Esophagus squamous epithelium (tissue), 5 donors: ENCODE measurements at places on chromosomes 6 and 20.

DNA sequence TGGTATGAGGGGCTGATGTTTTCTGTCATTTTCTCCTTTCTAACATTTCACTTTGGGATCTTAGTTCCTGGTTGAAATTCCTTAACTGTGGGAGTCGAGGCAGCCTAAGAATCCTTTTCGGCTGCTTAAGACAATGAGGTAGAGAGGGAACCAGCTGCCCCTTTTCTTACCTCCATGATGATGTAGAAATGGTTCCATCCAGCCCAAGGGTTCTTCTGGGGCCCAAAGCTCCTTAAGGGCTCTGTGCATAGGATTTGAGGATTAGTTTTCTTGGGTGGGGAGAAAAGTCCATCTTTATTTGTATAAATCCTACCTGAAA, 33.5 kb downstream of the SYNJ2 start:
- no peak for DNase-seq

DNA sequence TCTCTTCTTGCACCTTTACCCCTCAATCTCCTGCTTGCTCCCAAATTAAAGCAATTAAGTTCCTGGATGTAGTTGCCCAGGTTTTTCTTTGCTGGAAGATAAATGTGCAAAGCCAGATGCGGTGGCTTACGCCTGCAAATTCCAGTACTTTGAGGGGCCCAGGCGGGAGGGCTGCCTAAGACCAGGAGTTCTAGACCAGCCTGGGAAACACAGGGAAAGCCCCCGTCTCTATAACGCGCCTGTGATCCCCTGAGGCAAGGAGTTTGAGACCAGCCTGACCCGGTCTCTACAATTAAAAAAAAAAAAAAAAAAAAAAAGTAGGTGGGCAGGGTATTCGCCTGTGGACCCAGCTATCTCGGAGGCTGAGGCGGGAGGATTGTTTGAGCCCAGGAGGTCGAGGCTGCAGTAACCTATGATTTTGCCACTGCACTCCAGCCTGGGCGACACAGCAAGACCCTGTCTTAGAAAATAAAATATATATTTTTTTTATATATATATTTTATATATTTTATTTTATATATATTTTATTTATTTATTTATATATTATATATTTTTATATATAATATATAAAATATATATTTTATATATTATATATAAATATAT, 461 bp upstream of the DCDC2 start:
- DNase-seq = no peak

DNA sequence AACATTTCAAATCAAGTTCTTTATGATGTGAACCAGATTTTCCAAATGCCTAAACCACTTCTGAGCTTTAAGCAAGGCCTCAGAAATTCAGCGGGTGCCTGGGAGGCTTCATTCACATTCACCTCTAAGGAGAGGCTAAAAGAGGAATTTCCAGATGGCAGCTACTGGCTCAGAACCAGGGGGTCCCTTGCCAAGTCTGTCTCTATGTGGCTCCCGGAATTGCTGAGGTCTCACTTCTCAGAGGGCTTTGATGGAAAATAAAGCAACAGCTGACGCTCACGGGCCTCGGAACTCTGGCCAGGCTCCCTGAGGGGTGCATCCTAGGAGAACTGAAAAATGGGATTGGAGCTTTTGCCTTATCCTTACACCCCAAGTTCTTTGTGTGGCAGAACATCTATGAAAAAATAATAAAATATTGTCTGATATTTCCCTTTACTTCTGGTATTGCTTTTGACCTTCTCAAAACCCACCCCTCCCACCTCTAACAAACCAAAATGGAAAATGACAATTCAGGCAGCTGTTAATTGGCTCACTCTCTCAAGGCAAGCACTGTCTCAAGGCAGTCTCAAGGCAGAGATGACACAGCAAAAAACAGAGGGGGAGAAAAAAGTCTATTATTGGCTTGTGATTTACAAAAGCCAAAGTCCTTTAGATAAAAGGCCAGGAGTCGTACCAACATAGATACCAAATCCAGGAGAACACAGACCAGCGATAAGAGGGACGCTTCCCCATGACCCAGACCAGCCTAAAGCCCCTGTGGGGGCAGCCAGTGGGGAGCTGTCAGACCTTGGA, 21.8 kb upstream of the LRRN4 start:
- no peak for DNase-seq

DNA sequence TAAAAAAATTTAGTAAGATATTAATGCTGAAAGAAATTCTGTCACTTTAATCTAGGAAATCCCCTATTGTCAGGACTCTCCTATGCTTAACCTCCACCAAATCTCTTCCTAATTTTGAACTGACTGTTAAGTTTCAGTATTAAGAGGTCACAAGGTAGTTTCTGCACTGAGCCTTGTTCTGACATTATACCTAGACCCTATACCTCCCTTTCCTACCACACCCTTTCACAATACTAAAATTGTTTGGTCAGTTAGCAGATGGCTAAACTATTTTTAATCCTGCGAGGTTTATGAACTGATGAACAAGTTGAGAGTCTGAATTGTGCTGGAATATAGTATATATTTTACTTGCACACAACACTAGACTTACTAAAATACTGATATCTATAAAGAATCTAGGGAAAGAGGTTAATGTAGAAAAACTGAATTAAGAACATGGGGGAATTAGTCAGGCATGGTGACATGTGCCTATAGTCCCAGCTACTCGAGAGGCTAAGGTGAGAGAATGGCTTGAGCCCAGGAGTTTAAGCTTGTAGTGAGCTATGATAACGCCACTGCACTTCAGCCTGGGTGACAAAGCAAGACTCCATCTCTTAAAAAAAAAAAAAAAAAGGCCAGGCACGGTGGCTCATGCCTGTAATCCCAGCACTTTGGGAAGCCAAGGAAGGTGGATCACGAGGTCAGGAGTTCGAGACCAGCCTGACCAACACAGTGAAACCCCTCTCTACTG, 51.5 kb downstream of the HBS1L start:
- no peak for DNase-seq

- no peak for DNase-seq
These were observed 17.7 kb downstream of the RAB22A start for GRCh38 chr20:58327211-58327610.
